ENCODE measurements at places on chromosomes 16 and 17.

- DNase-seq: no peak
These were observed 6.2 kb downstream of the SLC9A5 start for GRCh38 chr16:67254801-67255552.

DNA sequence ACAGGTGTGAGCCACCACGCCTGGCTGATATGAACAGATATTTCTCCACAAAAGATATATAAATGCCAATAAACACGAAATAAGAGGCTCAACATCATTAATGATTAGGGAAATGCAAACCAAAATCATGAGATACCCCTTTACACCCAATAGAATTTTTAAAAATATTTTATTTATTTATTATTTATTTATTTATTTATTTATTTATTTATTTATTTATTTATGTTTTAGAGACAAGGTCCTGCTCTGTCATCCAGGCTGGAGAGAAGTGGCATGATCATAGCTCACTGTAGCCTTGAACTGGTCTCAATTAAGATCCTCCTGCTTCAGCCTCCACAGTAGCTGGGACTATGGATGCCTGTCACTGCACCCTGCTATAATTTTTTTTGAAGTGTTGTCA, 30.8 kb downstream of the APPBP2 start:
- no peak for DNase-seq

DNA sequence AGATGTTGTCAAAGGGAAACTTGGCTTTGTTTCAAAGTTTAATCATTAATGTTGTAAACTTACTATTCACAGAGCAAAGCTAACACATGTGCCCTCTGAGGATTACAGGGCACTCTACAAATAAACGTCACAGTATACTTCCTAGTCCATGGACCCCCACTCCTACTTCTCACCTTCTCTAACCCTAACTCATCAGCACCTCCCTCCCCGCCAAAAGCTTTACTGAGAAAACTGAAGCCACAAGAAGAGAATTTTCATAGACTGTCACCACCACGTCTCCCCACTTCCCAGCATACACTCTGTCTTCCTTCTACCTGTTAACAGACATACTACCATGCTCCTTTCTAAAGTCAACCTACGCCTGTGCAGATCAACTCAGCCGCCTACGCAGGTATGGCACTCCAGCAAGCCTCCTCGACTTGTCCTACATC, 29.0 kb downstream of the HELZ start:
- DNase-seq: no peak

DNA sequence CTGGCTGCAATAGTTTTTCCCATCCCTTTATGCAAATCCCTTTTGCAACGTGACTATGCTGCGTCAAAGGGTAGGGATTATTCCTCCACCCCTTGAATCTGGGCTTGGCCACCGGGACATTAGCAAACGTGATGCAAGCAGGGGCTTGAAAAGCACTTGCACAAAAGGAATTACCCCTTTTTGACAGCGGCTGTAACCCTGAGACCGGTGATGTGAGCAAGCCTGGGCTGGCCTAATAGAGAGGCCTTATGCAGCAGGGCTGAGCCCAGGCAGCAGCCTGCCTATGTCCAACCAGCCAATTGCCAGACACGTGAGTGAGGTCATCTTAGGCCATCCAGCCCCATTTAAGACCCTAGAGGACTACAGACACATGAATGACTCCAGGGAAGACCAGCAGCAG, 30.4 kb upstream of the PAFAH1B1 start:
- DNase-seq: no peak

GRCh38 chr16:68406458-68407152, 41.7 kb downstream of the SMPD3 start:
- DNase-seq: no peak

DNA sequence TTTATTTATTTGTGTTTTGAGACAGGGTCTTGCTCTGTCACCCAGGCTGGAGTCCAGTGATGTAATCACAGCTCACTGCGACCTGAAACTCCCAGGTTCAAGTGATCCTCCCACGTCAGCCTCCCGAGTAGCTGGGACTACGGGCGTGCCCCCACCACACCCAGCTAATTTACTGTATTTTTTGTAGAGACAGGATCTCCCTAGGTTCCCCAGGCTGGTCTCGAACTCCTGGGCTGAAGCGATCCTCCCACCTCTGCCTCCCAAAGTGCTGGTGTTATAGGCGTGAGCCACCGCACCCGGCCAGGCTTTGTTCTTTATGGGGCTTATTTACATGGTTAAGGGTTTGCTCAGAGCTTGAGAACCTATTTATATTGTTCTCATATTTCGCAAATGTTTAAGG, 5.8 kb upstream of the MEIOB start:
- DNase-seq: no peak

DNA sequence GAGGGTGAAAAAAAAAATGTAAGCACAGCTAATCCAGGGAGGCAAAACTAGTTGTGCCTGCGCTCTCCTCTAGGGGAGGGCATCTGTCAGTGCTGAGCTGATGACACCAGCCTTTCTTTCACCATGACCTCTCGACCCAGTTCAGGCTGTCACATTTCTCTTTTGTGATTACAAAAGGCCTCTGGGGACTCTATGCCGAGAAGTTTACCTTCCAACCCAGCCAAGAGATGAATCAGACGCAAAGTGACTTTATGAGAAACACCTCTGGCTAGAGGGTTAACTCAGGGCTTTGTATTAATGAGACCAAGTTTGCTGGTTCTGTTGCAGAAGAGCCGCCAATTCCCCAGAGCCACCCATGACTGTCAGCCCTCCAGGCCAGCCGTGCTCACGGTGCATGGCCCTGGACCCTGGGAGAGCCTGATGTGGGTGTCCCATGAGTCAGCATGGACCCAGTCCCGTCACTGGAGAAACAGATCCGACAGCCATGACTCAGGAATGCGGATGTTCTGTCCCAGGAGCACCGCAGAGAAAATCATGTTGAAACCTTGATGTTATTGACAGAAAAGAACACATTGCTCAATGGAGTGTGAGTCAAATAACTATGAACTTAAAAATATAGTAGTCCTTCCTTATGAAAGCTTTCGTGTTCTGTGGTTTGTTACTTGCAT, 437.2 kb downstream of the HS3ST3B1 start:
- DNase-seq: no peak

DNA sequence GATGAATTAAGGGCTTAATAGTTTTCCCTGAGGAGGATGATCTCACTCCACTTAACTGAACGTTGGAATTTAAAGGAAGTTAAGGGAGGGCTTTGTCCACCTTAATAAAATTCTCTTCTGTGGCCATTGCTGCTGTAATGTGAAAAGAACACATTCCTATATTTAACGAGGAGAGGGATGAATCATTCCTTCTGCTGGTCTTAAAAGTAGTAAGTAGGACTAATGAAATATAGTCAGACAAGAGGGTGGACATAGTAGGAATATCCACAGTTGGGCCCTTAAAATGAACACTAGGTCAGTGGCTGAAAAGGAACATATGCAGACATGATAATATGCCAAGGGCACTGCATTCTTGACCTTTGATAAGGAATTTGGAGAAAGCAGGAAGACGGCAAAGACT, 405.6 kb downstream of the PMP22 start:
- no peak for DNase-seq

DNA sequence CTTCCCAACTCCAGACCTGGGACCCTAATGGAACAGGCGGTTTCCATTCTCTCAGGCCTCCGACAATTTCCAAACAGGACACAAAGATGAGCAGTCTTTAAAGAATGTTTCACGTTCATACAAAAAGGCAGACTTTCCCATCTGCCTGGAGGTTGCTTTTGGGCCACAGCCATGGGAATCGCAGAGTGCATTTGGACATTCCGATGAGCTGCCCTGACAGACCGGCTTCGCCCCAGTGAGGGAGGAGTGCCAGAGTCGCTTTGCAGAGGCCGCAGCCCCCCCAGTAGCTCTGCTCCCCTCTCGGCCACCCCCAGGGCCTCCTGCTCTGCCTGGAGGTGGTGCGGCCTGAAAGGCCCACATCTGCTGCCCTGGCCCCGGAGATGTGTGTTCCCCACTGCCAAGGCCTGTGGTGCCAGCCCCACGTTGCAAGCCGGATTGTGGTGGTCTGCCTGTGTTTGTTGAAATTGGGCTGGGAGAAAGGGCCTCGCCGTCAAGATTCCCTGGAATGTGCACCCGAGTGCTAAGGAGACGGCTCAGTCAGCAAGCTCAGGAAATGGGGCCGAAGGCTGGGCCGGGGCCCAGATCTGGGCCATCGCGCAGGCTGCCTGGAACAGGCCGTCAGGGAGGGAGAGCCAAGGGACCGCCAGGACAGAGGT, 89.8 kb downstream of the C16orf95 start:
- DNase-seq: no peak
